Cardiac muscle cell (in vitro differentiated cells and primary cell): ENCODE measurements at places on chromosomes 11 and 22. TPM values are rescaled to one million over a fixed set of nuclear protein-coding genes. Genes with fewer than 3 reads are reported as not detected.

DNA sequence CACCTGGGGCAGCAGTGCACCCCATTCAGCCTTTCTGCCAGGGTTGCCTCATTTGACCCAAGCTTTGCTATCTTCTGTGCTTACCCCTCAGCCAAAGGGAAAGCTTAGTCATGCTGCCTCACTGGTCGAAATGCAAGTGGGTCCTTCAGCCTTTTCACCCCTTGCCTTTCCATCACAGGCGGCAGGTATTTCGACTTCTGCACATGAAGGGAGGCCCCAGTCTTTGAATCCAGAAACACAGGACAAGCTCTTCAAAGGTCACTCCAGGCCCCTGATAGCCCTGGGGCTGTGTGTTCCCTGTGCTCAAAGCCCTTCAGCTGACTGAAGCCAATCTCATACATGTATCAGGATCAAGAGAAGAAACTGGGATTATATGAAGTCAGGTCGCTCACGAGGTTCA, 129.7 kb downstream of the SNX19 start:
- DNase-seq, result no peak

- DNase-seq, result peak; percentile 65
These were observed 22.6 kb downstream of the ARHGEF17 start for GRCh38 chr11:73330569-73331093.

- DNase-seq, result no peak
These were observed 4.8 kb upstream of the ARHGEF12 start for GRCh38 chr11:120331301-120331996.

Gene ARHGAP42
- total RNA-seq, result 90.9 and 135 TPM in 2 replicates

DNA sequence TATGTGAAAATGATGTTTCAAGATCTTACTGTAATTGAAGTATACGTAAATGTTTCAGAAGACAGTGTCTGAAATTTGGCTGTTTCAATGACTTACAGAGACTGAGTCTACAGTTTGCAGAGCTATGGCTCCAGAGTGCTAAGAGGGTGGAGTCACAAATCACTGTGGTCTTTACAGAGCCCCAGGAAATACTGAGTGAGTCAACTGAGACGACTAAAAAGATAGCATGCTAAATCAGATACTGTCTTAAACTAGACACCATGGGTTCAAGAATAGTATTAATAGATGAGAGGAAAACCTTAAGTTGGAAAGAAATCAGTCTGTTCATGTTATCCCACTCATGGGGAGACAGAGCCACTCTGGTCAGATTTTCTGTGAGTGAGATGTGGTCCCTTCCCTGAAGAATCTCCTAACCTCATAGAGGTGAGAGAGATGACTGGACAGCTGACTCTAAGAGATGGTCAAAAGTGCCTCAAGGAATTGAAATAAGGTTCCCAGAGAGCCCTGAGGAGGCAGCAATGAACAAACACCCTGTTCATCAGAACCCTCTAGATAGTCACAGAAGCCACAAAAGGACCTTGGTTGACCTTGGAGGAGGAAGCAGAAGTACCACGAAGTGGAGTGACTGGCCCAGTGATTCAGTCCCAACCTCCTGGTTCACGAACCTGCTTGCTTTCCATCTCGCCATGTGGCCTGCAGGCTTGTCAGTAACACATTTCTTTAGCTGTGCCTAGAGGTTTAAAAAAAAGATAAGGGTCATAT, 30.2 kb downstream of the C11orf91 start:
- no peak for DNase-seq

DNA sequence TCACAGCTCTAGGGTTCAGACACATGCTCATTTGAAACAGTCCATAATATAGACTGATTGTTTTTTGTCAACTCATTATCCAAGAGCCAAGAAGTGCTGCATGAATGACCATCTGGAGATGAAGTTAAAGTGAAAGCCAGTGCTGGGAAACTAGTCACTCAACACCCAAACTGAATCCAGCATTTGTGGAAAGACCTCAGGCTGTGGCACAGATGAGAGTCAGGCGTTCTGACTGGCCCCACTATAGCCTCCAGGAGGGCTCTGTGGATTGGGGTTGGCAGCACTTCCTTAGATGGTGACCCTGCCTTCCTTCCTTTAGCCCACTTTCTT, 2.1 kb downstream of the FEZ1 start:
- no peak for DNase-seq

- DNase-seq, result no peak
These were observed 42.3 kb upstream of the DKK3 start for GRCh38 chr11:12050470-12051286.

DNA sequence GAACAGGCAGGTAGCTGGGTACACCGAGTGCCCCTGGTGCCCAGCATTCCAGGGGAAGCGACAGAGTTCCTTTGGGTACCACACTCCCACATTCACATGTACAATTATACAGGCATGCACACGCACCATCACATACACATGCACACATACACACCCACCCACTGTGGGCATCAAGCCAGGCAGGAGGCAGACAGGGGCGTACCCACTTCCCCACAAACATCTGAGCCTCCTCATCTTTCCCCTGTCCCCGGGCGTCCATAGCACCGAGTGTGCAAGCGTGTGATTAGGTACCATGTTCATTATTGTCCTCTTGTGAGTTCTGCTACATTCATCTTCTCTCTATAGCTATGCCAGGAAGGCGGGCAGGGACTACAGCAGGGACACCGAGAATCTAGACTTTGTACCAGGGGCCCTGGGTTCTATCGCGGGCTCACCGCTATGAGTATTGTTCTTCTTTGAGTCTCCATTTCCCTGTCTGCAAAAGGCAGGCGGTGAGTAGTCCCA, 2.1 kb upstream of the CARD10 start:
- DNase-seq, result no peak

DNA sequence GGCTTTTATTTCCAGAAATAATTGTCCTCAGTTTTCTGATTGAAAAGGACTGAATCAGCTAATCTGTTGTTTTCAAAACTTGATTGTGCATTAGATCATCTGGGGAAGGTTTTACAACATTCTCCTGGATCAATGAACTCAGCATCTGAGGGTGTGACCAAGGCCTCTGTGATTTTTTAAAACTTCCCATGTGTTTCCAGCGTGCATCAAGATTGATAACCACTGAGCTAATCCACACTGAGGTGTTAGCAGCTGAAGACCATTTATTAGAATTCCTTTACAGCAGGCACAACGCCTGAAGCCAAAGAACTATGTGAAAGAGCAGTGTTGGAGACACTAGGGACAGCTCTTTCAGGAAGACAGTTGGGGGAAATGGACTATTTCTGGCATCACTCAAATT, 10.2 kb downstream of the VSTM5 start:
- no peak for DNase-seq
